ENCODE measurements at places on chromosomes 11 and 22.
A peak's percentile ranks its signal among the peaks of the same experiment; 100 is the strongest.

GRCh38 chr22:34414467-34415440 lies 494.5 kb upstream of the LARGE1 start:
- DNase-seq, result peak; percentile 37

DNA sequence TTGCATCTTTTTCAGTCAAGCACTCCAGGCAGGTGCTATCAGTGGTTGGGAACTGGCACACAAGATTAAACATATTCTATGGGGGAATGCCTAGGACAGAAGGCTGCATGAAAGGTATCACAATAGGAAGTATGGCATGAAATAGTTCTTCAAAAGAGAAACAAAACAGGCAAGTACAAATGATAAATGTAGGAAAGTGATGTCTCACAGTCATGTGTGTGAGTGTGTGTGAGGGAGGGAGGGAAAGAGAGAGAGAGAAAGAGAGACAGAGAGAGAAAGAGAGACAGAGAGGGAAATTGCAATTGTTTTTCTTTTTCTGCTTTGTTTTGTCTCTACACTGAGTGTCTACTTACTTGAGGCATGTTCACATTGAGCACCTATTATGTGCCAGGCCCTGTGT lies 456.3 kb downstream of the MIAT start:
- DNase-seq, result no peak

DNA sequence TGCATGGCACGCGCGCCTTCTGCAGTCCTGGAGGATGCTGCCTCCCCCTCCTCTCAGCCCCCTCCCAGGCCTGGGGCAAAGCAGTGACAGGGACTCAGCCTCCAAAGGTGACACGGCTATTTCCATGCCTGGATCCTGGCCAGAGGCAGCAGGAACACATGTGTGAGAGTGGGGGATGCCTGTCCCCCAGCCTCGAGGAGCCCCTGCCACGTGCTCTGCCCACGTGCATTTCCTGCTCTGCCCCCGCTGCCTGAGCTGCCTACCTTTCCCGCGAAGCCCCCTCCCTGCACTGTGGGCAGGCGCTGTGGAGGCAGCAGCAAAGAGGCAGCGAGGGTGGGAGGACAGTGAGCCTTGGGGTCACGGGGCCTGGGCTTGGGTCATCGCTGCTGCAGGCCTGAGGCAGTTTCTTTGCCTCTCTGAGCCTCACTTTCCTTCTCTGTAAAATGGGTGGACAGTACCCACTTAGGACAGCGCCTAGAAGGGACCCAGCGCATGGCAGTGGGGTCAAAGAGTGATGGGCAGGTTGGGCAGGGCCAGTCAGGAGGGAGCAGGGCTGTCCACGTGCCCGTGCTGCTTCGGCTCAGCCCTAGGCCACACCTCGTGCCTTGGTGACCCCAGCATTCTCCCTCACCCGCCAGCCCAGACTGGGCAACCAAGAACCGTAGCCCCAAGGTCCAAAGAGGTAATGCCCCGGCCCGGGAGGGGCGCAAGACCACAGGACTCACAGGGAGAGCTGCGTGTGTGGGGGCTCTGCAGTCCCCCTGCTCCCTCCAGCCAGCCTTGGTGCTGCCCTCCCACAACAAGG lies 48.6 kb downstream of the FLRT1 start:
- DNase-seq, result no peak

DNA sequence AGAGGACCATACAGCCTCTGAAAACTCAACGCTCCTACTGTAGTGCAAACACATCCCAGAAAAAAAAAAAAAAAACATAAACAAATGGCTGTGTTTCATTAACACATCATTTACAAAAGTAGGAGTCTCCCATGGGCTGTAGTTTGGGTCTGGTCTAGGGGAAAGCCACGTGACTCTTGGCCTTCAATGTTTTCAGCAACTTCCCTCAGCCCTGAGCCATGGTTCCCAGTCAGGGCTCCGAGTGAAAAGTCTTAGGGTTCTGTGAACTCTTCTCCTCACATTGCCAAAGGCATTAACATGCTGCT lies 58.5 kb downstream of the CSNK2A3 start:
- no peak for DNase-seq

DNA sequence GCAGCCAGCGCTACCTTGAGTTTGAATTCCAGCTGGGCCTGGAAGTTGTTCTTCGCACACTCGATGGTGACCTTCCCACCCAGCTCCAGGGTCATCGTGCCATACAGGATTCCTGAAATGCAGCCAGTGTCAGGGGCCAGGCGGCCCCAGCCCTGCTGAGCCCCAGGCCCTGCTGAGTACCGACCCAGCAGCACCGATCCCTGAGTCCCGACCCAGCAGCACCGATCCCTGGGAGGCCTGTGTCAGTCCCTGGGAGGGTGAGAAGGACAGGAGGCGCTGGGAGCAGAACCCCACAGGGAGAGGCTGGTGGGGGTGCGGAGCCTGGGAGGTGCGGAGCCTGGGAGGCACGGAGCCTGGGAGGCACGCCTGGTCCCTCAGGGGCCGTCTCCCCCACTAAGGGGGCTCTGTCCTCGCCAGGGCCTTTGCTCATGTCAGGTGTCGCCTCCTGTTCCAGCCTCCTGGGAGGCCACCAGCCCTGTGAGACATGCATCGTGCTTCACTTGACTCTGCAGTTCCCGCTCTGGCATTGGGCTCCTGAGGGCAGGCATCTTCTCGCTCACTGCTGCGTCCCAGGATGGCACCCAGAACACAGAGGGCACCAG lies 37.1 kb upstream of the CARS1 start:
- no peak for DNase-seq

DNA sequence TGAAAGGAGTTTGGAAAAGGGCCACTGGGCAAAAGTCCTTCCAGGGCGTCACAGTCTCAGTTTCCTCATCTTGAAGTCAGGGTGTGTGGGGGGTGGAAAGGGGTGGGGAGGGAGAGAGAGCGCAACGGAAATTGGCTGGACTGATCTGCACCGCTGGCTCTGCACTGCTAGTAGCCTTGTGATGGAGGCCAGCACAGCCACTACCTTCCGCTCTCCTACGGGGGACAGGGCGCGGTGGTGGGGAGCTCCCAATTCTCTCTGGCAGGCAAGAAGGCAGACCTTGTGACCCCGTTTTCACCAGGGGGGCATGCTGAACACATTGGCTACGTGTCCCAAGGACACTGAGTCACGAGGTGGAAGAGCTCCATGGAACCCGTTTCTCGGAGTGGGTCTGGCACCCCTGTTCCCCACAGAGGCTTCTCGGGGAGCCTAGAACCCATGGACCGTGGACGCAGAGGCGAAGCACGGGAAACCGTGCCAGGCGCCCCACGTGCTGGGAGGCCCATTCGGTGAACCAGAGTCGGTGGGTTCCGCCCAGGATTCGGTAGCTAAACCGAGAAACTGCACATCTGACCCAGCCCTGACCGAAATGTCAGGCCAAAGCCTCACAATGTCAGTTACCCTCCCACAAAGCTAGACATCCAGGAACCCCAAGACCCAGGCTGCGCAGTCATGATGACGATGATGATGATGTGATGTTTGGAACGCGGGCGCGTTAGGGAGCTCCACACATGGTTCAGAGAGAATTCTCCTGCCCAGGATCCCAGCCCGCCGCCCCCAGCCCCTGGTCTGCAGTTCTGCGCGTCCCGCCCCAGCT lies 28.3 kb upstream of the WNT11 start:
- peak; percentile 49 for DNase-seq

- peak; percentile 89 for DNase-seq
Measured at GRCh38 chr11:19903620-19904069, 191.0 kb downstream of the NAV2 start.

- no peak for DNase-seq
Measured at GRCh38 chr11:95163106-95163505, 67.9 kb downstream of the SESN3 start.

DNA sequence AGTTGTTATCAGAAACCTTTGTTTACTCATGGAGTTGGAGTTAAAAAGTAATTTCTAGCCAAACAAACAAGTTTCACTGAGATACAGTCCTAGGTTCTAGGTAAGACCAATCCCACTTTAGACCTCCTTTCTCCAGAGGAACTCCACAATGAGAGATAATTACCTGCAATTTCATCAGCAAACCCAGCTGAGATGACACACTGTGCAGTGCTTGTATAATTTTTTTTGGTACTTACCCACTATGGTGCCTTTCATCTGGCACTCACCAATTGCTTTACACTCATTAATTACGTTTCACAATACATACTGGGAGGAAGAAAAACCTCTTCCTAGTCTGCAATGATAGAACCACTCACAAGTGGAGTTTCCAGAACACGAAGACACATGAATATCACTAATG lies 1.8 kb upstream of the MUC15 start:
- no peak for DNase-seq

GRCh38 chr11:65492637-65493366 lies 6.0 kb upstream of the MALAT1 start:
- peak; percentile 95 for DNase-seq

GRCh38 chr22:20137671-20138416 lies 6.2 kb downstream of the ZDHHC8 start:
- DNase-seq, result peak; percentile 14

DNA sequence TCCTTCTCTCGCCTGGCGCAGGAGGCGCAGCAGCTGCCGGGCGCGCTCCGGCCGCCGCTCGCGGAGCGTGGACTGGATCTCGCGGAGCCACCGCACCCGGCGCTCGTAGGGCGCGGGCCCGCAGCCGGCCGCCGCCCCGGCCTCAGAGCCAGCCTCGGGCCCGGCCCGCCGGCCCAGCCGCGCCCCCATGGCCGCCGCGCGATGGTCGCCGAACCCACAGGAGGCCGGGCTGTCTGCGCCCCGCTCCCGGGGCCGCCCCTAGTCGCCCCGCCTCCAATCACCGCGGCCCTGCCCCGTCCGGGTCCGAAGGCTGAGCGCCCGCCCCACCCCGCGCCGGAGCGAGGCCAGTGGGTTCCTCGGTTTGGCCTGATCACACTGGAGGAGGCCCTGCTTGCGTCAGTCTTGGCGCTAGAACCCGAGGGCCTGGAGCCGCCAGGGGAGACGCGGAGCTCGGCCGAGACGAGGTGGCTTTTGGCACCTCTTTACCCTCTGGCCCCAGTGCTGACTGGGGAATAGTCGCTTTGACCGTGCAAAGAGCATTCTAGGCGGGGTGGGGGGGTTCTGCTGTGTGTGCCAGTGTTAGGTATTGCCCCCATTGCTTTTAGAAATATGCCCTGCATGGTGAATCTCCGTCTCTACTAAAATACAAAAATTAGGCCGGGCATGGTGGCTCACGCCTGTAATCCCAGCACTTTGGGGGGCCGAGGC lies at the start of gene LRRC75B:
LRRC75B (minus strand) TSS at position 223 of the 708 bp plus-strand sequence; CDS start at position 189, 34 bp downstream.
- DNase-seq, result peak; percentile 96

DNA sequence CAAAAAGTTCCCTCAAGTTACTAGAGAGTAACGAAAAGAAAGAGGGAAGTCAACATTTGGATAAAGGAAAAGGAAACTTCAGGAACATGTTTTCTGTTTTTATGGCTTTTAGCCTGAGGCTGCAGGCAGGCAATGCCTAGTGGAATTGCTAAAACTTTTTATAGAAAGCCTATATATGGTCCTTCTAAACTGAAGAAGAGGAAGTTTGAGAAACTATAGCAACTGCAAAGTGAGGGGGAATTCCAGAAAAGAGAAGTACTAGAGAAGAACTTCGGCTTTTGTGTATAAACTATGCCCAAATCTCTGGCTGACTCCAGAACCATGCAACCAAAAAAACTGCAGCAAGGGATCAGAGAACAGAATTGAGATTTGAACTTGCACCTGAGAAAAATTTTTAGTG lies 74.3 kb upstream of the ARHGAP42 start:
- DNase-seq, result no peak

- DNase-seq, result no peak
Measured at GRCh38 chr11:19253153-19253745, 12.5 kb upstream of the E2F8 start.

GRCh38 chr11:96045622-96046456 lies 121.9 kb upstream of the MTMR2 start:
- peak; percentile 91 for DNase-seq

DNA sequence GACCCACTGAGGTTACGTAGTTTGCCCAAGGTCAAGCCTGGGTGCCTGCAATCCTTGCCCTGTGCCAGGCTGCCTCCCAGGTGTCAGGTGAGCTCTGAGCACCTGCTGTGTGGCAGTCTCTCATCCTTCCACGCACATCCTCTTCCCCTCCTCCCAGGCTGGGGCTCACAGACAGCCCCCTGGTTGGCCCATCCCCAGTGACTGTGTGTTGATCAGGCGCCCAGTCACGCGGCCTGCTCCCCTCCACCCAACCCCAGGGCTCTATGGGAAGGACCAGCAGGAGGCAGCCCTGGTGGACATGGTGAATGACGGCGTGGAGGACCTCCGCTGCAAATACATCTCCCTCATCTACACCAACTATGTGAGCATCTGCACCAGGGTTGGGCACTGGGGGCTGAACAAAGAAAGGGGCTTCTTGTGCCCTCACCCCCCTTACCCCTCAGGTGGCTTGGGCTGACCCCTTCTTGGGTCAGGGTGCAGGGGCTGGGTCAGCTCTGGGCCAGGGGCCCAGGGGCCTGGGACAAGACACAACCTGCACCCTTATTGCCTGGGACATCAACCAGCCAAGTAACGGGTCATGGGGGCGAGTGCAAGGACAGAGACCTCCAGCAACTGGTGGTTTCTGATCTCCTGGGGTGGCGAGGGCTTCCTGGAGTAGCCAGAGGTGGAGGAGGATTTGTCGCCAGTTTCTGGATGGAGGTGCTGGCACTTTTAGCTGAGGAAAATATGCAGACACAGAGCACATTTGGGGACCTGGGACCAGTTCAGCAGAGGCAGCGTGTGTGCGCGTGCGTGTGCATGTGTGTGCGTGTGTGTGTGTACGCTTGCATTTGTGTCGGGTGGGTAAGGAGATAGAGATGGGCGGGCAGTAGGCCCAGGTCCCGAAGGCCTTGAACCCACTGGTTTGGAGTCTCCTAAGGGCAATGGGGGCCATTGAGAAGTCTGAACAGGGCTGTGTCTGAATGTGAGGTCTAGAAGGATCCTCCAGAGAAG lies 1.6 kb downstream of the GSTP1 start:
- peak; percentile 52 for DNase-seq

GRCh38 chr11:100923555-100923954 lies 206.1 kb downstream of the PGR start:
- no peak for DNase-seq

DNA sequence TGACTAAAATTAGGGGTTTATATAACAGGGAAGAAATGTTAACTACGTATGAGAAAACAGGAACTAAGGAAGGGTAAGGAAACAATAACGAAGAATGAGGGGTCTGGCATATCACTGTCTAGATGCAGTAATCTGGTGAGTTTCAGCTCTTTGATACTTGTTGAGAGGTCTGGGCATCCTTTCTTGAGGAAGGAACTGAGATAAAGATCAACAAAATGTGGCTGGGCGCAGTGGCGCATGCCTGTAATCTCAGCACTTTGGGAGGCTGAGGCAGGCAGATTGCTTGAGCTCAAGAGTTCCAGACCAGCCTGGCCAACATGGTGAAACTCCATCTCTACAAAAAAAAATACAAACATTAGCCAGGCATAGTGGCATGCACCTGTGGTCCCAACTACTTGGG lies 2.7 kb downstream of the DCDC1 start:
- DNase-seq, result no peak

All from thyroid gland (tissue), 4 donors.